ENCODE measurements at places on chromosomes 3 and 15. TPM values are rescaled to one million over a fixed set of nuclear protein-coding genes. Genes with fewer than 3 reads are reported as not detected.

The TM4SF1 gene
- 34.2 TPM for total RNA-seq

The CAV3 gene
- total RNA-seq, result not detected

The SPSB4 gene
- total RNA-seq, result not detected

The EEFSEC gene
- 12.2 TPM for total RNA-seq

The HOMER2 gene
- total RNA-seq, result 25.1 TPM

The SLC12A1 gene
- total RNA-seq, result not detected

The KCNAB1 gene
- total RNA-seq, result 0.20 TPM

- peak; percentile 34 for DNase-seq
Measured at GRCh38 chr3:123385001-123385401, 63.9 kb downstream of the ADCY5 start.

- DNase-seq, result no peak
Measured at GRCh38 chr3:79005084-79005483, 762.7 kb downstream of the ROBO1 start.

DNA sequence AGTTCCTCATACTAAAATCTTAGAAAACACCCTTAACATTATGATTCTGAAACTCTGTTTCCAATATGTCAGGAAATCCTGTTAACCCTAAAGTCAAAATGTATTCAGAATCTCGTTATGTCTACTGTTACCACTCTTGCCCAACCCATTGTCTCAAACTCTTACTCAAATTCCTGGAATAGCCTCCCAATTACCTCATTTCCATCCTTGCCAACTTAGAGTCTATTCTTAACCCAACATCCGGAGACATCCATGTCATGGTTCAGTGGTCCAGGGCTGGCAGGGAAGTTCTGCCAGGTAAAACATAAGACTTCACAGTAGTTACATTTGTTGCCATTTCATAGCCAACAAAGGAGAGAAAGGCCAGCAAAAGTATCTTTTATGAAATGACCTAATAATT lies 593.9 kb downstream of the PYDC2 start:
- DNase-seq, result no peak

- DNase-seq, result no peak
Measured at GRCh38 chr3:168040607-168041208, 55.0 kb downstream of the GOLIM4 start.

DNA sequence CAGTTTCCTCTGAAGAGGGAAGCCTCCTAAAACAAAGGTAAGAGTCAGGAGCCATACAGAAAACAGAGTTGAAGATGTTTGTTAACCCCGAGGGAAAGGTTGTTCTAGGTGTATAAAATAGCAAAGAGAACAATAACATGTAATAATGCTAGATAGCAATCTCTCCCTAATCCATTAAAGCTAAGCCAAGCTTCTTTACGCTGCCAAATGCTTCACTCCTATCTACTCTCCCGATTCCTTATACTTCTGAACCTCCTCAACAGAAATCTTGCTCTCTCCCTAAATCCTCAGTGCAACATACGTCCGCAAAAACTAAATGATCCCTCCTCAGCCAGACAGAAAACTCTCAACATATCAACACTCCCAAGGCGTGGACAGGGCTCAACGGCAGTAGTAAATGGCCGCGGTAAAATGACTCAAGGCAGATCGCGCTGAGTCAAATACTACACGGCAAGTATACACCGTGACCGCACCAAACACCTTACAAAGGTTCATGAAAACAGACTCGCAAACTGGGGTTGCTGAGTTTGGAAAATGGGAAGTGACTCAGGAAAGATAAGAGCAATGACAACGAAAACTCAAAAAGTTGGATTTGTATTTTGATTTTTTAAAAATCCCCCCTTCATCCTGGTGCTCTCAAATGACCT lies 682 bp downstream of the CLDND1 start:
- DNase-seq, result peak; percentile 58

DNA sequence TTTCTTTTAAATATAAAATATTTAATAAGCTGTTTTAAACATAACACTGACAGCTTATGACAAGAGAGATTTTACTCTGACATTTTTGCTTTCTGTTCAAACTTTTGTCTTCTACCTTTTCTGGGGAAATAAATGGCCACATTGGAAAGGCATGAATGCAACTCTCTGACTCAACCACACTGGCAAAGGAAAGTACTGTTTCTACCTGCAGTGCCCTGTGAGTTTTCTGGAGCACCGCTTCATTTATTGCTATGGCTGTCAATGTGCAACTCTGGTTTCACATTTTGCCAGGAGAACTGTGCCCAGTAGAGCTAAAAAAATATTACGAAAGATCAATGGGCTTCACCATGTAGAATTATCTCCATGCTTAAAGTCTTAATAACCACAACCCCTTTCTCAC lies 15.1 kb downstream of the PDZRN3 start:
- no peak for DNase-seq

DNA sequence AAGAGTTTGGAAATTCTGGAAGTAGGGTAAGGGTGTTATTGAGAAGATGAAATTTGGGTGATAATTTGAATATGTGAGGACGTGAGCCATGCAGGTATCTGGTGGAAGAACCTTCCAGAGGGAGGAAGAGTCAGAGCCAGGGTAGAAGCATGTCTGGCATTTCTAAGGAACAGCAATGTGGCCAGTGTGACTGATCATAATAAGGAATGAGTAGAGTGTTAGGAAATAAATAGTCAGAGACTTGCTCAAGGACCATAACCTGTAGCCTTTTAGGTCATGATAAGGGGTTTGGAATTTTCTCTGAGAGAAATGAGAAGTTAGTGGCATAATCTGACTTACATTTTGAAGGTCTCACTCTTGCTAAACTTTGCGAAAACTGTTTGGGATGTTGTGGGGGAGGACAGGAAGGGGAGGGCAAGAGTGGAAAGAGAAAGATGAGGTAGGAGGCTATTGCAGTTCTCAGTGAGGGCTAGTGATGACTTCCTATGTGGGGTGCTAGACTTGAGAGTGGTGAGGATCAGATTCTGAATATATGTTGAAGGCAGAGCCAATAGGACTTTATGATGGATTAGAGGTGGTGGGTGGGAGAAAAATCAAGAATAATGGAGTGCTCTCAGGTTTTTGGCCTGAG lies 568.3 kb downstream of the AGBL1 start:
- no peak for DNase-seq

DNA sequence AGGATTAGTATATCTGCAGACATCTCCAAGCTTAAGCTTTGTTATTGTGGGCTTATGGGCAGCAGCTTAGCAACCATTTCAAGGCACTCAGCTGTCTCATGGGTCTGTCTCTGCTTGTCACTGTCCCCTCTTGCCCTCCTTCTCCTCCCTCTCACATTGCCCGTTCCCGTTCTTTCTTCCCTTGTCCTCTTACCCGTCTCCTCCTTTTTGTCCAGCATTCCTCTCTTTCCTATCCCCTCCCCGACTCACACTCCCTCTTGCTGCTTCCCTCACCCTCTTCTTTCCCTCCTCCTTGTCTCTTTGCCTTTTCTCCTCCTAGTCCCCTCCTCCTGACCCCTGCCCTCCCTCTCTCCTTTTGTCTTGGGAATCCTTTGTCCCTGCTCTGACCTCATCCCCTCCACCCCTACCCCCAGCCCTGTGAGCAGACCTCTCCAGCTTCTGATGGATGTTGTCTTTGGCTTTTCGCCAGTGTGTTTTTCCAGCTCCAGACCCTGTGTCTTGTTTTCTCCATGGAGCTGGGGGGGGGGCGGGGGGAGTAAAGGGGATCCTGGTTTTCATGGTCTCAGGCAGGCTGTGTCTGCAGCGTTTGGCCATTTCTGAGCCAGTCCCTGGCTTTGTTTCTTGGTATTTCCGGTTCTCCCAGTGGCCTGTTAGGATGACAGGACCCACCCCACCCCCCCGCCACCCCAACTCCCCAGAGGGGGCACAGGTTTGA lies 47.9 kb upstream of the TRAK1 start:
- DNase-seq, result no peak

- DNase-seq, result no peak
Measured at GRCh38 chr15:88208396-88208795, 48.1 kb downstream of the NTRK3 start.

GRCh38 chr3:123015596-123015995 lies 12.0 kb downstream of the SEMA5B start:
- no peak for DNase-seq

DNA sequence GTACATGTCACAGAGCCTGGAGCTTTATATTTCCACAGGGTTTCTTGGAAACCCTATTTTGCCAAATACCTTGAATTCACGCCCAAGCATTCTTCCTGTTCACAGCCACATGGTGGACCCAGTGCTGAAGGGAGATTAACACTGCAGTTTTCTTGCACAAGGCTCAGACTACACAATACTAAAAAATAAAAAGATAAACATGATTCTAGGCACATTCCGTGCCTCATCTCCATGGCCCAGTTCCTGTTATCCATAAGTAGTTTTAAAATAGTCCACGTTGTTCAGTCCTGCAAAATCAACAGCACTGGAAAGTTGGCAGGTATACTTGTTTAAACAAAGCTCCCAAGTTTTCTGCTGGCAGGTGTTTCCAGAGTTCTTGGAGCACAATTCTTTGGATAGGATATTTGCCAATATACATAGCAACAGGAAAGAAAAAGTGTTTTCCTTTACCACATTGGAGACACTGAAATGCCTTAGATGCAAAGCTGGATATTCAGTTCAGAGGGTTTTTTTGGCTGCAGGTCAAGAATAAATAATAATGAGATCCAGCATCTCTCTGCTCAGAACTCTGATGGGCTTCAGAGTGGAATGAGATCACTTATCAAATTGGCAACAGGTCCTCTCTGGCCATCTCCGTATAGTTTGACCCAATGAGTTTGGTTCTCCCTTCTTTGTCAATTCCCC lies 88.1 kb upstream of the TGFBR2 start:
- DNase-seq, result peak; percentile 19

GRCh38 chr3:125151442-125151817 lies 61.1 kb downstream of the SLC12A8 start:
- no peak for DNase-seq

DNA sequence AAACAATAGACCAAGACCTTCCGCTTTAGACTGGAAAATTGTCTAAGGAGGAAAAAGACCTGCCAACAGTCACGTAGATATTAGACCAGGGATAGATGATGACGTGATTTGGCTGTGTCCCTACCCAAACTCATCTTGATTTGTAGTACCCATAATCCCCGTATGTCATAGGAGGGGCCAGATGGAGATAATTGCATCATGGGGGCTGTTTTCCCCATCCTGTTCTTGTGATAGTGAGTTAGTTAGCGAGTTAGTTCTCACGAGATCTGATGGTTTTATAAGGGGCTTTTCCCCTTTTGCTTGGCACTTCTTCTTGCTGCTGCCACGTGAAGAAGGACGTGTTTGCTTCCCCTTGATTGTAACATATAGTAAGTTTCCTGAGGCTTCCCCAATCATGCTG lies 31.7 kb upstream of the SUCLG2 start:
- no peak for DNase-seq

DNA sequence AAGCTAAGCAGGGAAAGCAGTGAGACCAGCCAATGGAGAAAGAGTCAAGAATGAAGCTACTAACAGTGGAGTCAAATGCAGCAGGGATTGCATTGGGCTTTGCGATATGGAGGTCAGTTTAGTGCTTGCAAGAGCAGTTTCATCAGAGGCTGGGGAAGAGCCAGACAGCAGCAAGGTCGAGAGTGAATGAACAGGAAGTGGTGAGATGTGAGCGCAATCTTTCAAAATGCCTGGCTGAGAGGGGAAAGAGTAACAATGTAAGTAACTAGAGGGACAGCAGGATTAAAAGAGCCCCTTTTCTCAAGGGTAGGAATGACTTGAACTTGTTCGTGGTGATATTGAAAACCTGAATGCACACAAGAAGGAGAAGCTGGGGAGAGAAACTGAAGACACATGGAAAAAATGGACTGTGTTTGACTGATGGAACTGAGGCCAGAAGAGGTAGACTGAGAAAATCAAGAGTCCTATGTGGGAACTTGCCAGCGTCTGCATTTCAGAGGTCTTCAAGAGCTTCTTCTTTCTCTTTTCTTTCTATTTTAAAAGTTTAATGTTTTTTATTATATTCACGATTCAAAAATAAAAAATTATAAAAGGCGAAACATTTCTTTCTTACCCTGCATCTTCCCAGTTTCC lies 30.6 kb upstream of the GPR160 start:
- no peak for DNase-seq

DNA sequence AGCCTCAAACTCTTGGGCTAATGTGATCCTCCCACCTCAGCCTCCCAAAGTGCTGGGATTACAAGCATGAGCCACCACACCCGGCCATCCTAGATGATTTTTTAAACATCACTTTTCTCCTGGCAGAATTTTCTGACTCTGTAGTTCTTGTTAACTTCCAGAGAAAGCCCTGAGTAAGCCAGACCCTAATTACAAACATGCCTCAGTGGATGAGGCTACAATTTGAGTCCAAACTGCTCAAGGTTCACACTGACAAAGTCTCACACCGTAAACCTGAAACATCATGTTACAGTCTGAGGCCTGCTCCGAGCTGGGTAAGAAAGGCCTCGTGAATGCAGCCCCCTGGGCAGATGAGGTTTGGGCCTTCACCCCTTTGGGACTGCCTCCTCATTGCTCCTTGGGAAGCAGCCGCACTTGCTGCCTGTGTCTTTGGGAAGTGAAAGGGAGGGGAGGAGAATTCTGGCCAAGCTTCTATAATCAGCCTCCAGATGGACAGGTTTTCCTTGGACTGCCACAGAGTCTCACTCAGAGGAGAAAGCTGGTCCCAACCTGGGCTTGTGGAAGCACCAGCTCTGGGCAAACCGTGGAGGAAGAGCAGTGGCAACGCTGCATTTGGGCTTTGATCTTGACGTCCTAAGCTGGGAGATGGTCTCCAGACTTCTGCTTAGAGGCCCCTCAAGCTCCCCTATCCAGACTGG lies 46.0 kb downstream of the CA12 start:
- DNase-seq, result no peak

DNA sequence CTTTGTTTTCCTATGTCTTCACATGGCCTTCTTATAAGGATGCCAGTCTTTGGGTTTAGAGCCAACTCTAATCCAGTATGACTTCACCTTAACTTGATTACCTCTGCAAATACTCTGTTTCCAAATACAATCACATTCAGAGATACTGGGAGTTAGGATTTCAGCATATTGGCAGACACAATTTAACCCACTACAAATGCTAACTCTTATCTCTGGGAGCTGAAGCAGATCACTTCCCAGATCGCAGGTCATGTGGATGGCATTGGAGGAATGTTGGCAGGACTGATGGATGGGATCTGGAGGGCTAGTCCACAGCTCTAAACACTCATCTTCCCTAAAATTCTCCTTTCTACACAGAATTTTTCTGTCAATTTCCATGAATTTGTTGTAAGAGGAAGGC lies 46.2 kb upstream of the ADGRG7 start:
- DNase-seq, result no peak

GRCh38 chr3:39438880-39439279 lies 28.6 kb upstream of the MOBP start:
- no peak for DNase-seq

GRCh38 chr3:153093629-153094028 lies 68.4 kb upstream of the RAP2B start:
- no peak for DNase-seq

DNA sequence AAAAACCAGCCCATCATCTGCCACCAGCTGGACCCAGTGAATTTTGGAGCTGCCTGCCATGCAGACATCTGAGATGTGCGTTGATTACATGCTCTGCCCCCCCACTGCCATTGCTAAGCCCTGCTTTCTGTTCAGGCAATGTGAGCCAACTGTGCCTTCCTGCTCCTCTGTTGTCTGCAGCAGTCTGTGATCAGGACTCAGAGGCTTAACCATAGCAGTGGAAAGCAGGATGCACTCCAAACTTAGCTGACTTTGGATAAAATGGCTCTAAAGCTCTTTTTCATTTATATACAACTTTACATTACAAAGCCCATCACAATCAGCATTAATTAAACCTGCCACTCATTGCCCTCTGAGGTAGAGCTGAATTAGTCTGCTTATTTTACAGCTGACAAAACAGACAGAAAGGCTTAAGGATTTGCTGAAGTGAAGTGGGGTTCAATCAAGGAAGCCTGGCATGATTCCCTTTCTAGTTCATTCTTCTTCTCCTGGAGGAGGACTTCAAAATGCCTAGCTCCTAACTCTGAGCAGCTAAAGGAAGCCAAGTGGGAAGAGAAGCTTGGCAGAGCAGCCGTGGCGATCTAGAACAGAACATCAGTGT lies 15.7 kb upstream of the RPS27L start:
- DNase-seq, result no peak
